ENCODE measurements at places on chromosomes 12 and 14.

- DNase-seq = no peak
Measured at GRCh38 chr12:46024099-46024498, 33.7 kb upstream of the SCAF11 start.

GRCh38 chr12:15899282-15899870 lies 11.8 kb upstream of the DERA start:
- DNase-seq = no peak

DNA sequence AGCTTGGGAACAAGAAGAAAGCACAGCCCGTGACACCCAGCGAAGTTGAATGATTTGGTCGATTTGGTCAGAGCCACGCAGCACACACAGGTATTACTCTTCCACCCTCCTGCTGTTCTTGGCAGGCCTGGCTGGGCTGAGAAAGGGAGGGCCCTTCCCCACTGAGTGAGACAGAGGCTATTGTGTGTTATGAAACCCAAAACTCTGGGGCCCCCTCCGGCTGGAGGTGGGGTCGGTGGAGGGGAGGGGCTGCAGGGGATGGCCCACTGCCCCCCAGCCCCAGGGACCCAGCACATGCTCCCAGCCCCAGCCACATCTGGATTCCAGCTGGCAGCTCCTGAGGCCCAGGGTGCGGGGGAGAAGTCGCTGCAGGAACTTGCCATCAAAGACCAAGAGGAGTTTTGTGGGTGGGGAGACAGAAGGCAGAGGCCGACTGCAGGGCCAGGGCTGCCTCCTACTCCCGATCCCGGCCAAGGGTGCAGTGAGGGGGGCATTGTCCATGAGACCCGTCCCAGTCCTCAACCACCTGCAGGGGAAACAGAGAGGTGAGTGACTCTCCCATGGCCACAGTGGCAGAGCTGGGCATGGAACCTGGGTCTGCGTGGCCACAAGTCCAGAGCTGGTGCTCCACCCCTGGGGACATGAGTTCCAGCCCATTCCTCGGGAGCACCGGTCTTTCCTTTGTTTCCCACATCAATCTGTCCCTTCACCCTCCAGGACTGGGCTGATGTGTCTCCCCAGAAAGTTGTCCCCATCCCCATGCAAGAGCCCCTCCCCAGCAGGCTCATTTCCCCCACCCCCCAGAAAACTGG lies 8.7 kb downstream of the TMEM119 start:
- no peak for DNase-seq

DNA sequence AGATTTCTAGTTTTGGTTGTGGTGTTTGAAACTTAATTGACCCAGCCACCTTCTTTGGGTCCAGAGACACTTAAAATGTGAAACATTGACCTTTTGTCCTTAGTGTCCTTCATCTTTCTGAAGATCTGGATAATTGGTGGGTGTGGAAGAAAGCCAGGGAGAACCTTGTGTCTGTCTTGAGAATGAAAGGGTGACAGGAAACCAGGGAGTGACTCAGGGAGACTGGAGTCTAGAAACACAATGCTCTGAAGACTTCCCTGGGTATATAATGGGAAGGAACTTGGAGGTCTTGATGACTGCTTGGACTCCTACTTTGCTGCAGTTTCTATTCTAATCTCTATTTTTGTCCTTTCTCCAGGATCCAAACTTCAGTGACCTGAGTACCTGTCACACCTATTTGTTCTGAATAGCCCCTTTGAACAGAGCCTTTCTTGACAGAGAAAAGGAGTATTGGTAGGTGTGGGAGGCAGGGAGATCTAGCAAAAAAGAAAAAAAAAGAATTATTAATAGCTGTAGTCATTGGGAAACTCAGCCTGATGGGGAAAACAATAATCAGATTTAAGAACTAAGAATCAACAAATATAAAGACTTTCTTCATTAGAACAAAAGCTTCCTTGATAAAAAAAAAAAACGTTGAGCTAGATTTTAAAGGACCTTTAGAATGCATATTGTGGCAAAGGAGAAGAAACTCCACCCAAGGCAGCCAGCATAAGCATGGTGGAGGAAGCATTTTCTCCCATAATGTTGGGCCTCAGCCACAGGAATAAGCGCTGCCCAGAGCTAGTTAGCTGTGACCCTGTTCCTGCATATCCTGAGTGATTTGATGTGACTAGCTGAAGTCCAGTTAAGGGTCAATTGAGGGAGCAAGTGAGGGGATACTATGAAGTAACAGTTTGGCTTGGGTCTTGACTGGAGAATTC lies 77.9 kb upstream of the HOXC13 start:
- DNase-seq = no peak

DNA sequence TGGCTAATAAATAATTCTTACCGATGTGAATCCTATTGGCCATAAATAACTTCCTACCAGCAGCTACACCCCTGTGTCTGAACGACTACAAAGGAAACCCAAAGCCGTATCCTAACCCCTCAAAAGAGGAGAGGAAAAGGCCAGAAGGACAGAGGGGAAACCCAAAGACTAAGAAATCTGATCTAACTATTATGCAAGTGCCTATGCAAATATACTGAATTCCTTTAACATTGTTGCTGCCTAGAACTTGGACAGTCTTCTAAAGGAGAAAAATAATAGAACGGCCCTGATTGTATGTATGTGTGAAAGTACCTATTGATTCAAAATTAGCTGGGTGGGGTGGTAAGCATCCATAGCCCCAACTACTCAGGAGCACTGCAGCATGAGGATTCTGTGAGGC lies 997 bp downstream of the PLEKHG7 start:
- no peak for DNase-seq

GRCh38 chr12:46266382-46266791 lies 2.5 kb downstream of the SLC38A1 start:
- no peak for DNase-seq

All from activated T-cell treated with anti-CD3 and anti-CD28 coated beads, Interleukin-2, amount 50 U/mL, for 48 hours (primary cell).